ENCODE measurements at places on chromosomes 4 and X.

GRCh38 chr4:37971202-37971601 is 11.0 kb downstream of the PTTG2 start:
- DNase-seq, result no peak

DNA sequence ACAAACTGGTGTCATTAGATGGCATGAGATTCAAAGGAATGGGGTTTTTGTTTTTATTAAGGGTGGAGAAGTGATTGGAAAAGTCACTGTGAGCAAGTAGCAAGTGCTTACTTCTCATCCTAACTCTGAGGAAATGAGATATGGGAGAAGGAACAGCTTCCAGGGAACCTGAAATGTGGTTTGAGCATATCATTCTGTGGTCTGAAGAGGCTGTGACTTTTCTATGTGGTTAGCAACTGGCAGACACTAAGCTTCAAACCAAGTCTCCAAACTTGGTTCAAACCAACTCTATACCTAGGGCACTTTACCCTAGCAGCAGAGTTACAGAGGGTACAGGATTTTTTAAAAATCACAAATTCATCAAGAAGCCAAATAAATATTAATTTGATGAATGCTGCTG is 58.2 kb downstream of the DCLK2 start:
- DNase-seq, result no peak

DNA sequence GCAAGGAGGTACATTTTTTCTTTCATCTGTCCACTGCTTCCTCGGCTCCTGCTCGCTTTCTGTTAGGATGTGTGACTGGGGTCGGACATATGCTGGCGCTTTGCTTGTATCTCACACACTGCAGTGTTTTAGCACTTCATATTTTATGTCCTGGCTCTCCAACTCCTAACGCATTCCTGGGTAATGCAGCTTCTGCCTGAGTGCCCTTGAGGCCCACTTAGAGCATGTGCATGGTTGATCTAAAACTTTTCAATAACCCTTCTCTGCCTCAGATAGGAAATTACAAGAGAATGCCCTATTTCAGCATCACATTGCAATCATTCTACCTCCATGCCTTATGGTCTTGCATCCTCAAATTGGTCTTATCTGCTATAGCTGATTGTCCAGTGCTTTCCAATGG is 65.3 kb downstream of the NEIL3 start:
- no peak for DNase-seq

DNA sequence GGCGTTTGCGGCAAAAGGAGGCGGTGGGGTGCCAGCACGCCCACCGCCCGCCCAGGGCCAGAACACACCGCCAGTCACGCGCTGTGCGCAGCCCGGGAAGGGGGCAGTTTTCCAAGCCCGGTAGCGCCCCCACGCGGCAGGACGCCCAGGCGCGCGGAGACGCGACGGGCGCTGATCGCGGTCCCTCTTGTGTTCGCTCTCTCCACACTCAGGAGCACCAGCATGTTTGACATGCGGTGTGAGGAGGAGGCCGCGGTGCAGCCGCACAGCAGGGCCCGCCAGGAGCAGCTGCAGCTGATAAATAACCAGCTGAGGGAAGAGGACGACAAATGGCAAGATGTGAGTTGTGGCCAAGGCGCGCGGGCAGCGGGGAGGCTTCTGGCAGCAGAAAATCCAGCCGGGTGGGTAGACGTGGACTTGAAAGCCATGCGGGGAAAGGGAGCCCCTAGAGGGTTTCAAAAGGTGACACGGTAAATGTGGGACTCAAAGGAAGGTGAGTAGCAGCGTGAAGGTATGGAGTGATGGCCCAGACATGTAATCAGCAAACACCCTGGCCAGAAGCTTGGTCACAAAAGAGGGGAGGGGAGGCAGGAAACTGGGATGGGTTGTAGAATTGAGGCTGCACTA is 104.1 kb downstream of the PHOX2B start:
- peak; percentile 15 for DNase-seq

- no peak for DNase-seq
These were observed 78.2 kb upstream of the PDE5A start for GRCh38 chr4:119706804-119707203.

DNA sequence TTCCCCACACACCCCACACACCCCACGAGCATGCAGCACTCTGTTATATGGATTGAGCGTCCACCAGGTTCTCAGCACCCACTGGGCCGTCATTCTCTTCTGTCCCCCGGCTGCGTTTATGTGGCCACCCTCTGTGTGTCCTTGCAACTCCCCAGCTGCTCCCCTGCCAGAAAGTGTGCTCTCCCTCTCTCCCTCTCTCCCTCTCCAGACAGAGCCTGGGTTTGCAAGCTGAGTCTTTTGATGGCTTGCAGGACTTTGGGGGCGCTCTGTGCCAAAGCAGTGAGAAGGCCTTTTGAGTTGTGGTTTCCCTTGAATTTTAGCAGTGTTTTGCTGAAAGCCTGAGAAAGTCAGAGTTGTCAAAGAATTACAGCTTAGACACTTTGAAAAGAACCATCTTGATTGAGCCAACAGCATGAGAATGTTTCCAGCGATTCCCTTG is 173.5 kb downstream of the DCLK2 start:
- DNase-seq, result no peak

- DNase-seq, result no peak
These were observed 57.0 kb upstream of the MXD4 start for GRCh38 chr4:2318885-2319284.

- no peak for DNase-seq
These were observed 4.1 kb upstream of the ARX start for GRCh38 chrX:25019707-25020390.

- DNase-seq, result no peak
These were observed 13.7 kb downstream of the KLKB1 start for GRCh38 chr4:186240848-186241491.

DNA sequence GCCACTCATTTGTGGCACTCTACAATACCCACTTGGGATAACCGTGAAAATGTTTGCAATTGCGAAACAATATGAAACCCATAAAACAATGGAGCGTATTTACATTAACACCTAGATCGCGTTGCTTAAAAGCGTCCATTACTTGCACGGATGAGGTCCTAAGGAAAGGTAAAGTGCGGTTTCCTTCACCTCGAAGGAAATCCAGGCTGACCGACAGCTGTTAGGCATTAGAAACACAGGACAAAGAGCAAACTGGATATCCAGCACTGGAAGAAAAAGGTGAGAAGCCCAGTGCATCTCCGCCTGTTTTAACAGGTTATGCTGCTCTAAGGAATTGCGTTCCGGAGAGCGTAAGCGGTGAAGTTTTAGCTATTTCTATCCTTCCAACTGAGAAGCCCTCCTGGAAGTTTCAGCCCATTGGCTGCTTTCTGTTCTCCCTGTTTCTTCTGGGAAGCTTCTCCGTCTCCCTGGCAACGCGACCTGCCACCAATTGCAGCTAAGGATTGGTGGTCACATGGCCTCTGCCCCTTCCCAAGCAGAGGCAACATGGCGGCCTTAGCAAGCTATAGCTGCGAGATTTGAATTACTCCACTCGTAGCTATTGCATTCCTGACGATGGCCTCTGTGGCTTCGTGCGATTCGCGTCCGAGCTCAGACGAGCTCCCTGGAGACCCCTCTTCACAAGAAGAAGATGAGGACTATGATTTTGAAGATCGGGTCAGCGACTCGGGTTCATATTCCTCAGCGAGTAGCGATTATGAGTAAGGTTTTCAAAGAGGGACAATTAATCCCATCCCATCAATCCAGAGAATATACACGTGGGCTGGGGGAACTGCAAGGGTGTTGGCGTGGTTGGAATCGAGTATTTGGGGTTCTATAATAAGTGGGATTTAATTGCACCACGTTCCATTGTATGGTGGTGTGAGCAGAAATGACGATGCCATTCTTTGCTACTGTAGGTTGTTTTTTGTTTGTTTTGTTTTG is at the start of gene INTU:
Gene INTU (plus strand): TSS at position 538 of the 984 bp plus-strand sequence. CDS start 78 bp downstream, at position 616.
- peak; percentile 26 for DNase-seq

- no peak for DNase-seq
These were observed 81.4 kb upstream of the CPEB2 start for GRCh38 chr4:14920759-14921320.

- DNase-seq, result no peak
These were observed 14.9 kb downstream of the RASL11B start for GRCh38 chr4:52877036-52877435.

DNA sequence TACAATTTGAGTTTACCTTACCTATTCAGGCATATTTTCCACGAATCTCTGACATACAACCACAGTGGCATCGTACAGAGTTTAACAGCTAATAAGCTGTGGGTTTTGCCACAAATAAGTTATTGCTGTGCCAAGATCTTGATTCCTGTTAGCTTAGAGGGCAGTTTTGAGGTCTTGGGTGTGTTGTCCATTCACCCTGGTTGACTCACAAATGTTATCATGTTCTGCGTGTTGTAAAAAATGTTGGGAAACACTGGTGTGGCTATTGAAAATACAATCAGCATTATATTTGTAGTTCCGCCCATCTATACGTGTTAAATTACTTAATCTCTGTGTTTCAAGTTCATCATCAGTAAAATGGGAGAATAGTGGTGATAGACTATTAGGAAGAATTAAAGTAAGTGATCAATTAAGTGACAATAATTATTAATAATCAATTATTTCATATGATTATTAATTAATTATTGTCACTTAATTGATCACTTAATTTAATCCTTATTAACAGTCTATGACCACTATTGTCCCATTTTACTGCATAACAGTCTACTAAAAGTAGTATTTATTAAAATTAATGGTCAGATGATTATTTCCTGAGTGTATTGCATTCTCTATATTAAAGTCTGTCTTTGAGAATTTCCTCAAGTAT is 96.3 kb downstream of the TMA16 start:
- DNase-seq, result no peak

GRCh38 chrX:9493936-9494335 is 29.1 kb downstream of the TBL1X start:
- no peak for DNase-seq

DNA sequence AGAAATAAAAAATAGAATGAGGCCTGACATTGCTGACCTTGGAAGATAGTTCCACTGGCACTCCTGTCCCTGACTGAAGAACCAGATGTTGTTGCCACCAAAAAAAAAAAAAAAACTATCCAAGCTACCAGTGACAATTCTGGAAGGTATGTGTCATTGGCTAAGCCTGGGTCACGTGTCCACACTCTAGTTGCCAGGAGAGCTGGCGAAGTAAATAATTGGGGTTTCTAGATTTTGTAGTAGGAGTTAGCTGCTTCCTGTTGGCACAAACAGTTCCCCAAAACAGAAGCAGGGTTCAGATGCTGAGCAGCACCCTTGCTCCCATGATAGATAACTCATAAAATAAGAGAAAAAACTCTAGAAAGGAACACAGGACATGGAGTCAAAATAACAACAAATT is 20.5 kb downstream of the MND1 start:
- DNase-seq, result no peak

GRCh38 chr4:109662771-109663170 is 40.5 kb downstream of the CASP6 start:
- no peak for DNase-seq

DNA sequence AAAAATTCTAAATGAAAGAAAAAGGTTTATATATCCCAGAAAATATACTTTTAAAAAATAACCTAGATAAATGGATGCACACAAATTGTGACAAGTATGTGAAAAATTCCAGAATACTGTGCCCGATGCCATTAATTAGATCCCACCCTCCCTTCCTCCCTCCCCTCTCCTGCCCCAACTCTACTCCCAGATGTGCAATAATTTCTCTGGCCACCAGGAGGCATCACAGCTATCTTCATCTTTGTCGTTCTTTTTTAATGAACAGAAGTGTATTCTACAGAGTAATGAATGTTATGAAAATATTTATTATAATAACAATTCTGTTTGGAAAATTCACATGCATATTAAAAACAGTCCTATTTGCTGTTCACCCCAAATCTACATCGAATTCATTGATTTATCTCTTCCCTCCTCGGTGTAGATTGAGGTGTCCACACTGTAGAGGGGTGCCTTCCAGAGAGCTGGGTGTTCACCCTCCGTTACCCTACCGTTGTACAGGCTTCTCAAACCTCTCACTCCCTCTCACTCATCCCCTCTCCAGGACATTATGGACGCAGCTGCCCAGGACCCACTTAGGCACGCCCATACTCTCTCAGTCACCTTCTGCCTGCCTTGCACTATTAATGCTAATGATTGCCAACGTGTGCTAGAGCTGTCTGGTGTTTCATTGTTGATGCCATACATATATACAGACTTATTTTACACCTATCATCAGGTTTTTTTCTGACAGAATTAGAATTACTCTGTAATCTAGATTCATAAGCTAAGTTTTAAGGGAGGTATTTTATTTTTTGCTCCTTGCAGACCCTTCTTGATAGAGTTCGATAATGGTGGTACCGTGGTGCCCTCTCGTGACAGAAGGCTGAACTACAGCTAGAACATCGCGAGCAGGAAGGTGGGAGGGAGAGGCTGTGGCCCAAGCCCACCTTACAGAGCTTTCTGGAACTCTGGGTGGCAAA is 14.1 kb downstream of the RAB40AL start:
- peak; percentile 49 for DNase-seq

- DNase-seq, result no peak
These were observed 395.2 kb downstream of the MID1IP1 start for GRCh38 chrX:39196192-39197102.

DNA sequence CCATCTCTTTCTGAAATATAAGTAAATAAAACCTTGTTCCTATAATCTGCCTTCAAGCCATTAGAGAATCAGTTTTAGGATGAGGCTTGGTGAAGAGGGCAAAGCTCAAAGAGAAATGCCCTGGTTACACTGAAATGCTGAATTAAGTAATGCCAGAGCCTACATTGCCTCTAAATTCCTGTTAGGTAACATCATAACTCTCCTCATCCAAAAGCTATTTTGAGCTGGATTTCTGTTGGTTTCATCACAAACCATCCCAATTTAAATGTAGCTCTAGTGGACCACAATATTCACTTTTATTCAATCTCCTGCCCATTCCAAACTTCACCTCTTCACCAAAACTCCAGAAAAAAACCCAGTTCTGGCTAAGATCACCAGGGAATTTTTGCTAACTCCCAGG is 1319.7 kb upstream of the TENM3 start:
- DNase-seq, result no peak

GRCh38 chr4:113347245-113347644 is 297.8 kb downstream of the ANK2 start:
- DNase-seq, result no peak

- no peak for DNase-seq
These were observed 9.5 kb downstream of the CSTF2 start for GRCh38 chrX:100829730-100830129.

GRCh38 chrX:140355429-140355828 is 149.4 kb downstream of the SOX3 start:
- no peak for DNase-seq

GRCh38 chr4:98833384-98833783 is 95.5 kb downstream of the EIF4E start:
- DNase-seq, result no peak

DNA sequence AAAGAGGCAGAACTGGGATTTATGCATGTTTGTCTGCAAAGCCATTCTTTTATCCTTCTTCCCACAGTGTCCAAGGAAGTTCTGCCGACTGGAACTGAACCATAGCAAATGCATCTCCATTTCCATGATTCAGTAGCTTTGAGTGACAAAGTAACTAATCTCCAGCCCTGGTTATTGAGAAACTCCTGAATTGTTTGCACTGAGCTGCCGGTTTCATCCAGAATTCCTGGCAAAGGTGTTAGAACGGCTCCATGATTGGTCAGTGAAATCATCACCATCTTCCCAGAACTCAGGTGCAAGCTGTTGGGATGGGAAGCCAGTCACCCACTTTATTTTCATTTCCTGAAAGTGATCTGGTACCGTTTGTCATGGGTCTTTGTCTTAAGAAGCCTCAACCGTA is 47.0 kb upstream of the SLC34A2 start:
- DNase-seq, result no peak
